ENCODE measurements at places on chromosomes 12 and 14.

- DNase-seq: peak; percentile 67
These were observed at the start of gene PAH for GRCh38 chr12:102917026-102917787. PAH (minus strand) TSS chr12:102917244; CDS start chr12:102917130, 114 bp downstream.

DNA sequence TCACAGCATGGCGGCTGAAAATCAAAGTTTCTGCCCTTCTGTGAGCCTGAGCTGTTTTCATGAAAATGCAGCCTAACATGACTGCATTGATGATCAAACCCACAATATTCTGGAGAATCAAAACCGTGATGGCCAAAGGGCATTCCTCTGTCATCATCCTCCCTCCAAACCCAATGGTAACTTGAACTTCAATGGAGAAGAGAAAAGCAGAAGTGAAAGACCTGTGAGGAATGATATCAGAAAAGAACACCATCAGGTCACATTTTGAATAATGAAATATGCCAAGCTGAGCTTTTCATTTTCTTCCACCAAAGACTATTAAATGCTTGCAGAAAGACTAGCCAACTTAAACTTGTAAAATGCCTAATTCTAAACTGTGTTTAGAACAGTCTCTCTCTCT lies 8.1 kb downstream of the KCNJ8 start:
- no peak for DNase-seq

GRCh38 chr12:124914392-124915238 lies at the start of gene UBC:
UBC (minus strand) TSS chr12:124914650; CDS start chr12:124913771, 879 bp downstream.
- DNase-seq: no peak

DNA sequence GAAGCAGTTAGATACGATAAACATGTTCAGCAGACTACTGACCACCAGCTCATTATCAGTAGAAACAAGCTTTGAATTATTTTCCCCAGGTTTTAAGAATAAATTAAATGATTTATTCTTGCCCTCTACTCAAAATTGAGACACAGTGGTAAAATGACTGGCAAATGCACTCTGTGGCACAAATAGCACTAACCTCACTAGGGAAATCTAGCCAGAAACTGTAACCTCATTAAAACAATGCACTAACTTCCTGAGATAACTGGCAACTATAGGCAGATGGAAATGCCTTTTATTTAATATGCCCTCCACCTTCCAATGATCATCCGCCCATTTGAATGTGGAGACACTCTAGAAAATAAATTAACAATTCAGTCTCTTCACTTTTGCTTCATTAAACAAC lies 33.2 kb downstream of the CPNE8 start:
- DNase-seq: no peak

DNA sequence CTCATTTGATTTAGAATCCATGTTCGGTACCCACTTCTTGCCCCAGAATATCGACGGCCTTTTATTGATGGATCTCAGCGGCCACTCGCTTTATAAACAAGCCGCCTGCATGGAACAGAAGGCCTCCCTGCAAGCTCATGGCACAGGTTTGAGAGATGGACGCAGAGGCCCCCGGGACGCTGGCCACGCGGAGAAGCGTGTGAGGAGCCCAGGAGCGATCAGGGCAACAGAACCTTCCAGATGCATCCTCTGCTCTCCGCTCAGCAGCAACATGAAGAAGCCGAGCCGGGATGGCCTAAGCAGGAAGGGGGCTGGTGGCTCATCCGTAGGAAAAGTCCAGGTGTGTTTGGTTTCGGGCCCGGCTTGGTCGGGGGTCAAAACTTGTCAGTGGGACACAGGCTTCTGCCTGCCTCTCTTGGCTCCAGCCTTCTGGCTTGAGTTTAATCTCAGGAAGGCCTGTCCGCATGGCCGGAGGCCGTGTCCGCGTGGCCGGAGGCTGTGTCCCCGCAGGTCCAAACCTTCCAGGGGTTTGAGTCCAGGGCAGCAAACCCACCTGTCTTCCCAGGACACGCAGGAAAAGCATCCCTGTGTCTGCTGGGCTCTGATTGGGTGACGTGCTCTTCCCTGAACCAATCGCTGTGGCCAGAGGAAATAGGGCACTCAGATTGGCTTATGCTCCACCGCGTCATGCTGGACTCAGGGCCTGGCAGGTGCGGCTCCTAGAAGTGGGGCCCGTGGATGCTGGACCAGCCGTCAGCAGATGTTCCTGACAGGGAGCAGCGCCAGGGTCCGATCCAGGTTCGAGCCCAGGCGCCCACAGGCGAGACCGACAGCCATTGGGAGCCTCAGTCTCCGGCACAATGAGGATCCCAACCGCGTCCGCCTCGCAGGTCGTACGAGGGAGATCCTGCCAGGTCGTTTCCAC lies 65.0 kb downstream of the GALNT9 start:
- no peak for DNase-seq

DNA sequence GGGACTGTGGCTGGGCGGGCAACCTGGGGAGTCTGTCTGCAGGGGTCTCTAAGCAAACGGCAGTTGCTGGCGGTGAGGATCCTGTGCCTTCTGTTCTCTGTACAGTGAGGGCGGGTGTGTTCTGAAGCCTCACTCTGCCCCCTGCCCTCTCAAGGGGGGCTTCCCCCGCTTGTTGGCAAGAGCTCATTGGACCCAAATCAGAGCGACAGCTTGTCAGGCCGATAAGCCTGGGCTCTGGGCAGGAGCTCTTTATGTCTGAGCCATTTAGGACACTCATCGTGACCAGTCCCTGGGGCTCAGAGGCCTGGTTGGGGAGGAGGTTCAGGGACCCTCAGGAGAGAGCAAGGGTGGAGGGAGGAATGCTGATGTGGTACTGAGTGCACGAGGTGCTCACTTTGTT lies 136.0 kb downstream of the TSPAN9 start:
- DNase-seq: no peak

DNA sequence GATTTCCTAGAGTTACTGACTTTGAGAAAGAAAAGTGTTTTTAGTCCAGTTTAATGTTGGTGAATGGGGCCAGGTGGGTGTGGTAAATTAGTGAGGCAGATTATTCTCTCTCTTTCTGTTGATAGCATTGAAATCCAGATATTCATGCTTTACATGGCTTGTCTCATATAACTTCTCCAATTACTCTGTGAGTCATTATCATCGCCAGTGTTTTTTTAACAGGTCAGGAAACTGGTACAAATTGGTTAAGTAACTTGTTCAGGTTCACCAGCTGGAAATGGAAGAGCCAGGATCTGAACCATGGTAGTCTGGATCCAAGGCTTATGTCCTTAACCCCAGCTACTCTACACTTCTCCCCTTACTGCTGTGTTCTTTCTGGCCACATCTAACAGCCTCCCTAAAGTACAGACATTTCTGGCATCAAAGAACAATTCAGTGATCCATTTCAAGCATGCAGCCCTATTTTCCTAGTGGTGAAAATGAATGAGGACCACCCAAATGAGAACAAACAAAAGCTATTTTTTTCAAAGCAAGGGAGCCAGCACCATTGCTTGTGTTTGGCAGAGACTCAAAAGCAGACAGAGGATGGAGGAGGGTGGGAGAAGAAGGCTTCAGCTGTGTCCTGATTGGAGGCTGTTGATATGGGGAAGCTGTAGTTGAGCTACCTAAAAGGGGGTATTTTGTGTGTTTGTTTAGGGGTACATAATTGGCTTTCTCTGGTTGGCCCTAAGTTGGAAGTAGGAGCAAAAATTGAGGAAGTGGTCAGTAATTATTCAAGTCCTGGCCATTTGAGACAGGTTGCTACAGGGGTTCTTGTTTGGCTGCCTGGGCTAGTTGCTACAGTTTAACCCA lies 1.7 kb downstream of the IRAK3 start:
- DNase-seq: no peak

GRCh38 chr12:87853448-87854003 lies 175.7 kb downstream of the C12orf50 start:
- DNase-seq: no peak

DNA sequence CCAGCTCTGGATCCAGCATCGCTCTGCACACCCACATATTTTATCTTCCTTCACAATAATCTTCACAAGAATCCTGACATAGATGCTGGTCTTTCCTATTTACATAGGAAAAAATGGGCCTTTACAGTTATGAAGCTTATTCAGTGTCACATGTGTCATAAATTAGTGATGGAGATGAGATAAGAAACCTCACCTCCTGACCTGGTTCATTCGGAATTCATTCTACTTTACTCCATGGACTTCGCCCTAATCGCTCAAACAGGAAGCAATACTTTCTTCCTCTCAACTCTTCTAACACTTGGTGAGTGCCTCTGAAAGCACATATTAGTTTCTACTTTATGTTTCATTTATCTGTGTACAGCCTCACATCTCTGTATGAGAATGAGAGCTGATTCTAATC lies 12.0 kb upstream of the SINHCAF start:
- no peak for DNase-seq

DNA sequence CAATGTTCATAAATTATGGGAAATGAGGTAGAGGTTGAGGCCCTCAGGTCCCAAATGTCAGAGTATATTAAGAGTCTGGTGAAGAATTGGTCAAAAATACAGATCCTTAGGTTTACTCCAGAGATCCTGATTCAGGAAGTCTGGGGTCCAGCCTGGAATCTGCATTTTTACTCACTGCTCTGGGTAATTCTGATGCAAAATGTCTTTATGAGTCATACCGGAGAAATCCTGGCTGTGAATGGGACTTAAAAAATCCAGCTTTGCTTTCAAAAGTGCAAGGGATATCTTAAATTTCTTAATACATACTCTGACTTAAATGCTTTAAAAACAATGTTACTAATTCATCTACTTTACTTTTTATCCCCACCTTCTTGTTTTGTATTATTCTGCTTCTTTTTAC lies 74.5 kb downstream of the FERMT2 start:
- DNase-seq: no peak

All from DMS153 (cell line).